GM04504 (cell line): ENCODE measurements at places on chromosomes 16 and 17.

DNA sequence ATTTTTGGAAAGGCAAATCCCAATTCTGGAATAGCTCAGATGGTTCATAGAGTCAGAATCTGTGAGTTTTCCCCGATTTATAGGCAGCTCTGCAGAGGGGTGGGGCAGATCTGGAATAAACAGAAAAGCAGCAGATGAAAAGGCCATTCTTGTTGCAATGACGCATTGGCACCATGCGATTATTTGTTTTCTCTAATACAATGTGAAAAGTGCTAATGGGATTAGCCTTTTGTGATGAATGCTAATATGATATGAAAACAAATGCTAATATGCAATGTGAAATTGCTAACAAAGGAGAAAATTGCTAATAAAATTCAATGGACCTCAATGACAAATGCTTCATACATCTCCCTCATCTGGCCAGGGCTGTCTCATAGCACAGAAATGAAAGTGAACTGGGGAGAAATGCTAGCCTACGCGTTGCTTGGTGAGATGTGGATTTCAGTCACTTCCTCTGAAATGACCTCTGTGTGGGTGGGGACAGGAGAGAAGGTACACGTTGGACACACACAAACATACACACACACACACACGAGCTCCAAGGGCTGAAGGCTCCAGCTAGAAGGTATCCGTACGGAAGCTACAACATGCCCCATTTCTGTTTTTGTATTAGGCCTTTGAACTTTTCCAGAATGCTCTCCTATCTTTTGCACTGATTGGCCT lies 394.5 kb downstream of the XYLT1 start:
- DNase-seq, result no peak

- no peak for DNase-seq
These were observed 12.4 kb downstream of the LUC7L3 start for GRCh38 chr17:50731575-50732460.

- DNase-seq, result no peak
These were observed 149.2 kb downstream of the MAF start for GRCh38 chr16:79451196-79451816.

DNA sequence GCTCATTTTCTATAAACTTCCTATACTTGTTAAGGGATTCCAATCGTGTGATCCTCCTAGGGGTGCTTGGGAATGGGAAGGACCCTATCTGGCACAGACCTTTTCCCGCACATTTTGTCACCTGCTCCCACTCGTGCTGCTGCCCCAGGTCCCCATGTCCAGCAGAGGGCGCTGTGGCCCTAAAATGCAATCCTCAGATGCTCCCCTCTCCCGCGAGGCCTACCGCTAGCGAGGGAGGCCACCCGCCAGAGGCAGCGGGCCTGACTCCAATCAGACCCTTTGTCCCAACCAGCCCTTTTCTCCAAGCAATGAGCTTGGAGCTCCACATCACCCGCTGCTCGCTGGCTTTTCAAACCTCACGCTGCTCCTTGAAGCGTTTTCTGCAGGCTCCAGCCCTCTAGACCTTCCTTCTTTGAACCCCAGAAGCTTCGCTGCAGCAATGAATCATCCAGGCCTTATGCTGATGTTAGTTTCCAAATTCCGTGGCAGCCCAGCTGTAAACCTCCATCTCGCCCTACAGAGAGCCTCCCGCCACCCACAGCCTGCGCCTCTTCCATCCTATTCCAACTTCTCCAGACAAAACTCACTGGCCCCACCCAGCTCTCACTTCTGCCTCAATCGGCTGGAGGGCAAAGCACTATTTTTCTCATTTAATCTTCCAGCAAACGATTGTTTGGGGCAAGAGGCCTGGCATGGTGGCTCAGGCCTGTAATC lies 23.6 kb upstream of the FZD2 start:
- peak; percentile 71 for DNase-seq

DNA sequence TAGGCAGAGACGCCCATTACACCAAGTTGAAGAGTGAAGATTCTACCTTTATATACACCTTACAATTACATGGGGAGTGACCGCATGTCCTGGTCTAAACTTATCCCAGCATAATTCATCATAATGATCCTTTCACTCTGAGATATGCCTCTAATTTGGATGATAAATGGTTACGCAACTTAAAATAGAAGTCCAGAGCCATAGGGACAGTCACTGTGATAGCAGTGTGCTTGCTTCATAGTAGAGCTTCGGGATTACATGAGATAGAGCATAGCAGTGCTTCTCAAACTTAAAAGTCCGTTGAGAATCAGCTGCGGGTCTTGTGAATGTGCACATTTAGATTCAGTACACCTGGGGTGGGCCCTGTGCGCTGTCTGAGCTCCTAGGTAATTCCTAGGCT lies 16.9 kb downstream of the USP10 start:
- DNase-seq, result no peak

DNA sequence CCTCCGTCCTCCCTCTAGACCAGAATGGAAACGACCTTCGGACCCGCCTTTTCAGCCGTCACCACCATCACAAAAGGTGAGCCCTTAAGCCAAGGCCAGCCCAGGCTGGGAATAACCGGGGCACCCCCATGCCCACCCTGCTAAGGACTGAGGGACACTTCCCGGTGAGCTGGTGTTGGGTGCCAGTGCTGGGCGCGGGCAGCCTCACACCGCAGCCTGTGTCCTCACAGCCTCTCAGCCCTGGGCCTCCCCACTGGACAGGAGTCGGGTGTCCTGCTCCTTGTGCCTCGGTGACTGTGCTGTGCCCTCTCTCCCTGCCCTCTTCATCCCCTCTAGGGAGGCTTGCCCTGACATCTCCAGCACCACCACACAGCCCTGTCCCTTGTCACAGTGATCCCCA lies 10.3 kb downstream of the TRAF7 start:
- no peak for DNase-seq

DNA sequence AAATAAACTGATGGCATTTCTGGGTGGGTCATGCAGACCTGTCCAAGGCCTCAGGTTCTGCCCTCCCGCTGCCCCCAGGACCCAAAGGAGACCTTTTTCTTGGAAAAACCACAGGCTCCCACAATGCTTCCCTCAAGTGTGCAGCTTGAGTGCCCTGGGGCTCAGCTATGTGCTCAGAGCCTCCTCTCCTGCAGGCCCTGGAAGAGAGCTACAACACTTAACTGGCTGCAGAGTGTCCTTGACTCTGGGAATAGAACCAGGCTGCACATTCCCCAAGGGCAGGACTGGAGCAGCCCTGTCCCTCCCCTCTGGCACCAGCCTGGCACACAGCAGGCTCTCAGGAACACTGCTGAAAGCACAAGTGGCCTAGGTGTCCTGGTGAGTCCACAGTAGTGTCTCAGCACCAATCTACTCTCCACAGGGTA lies 4.8 kb upstream of the SREBF1 start:
- DNase-seq, result no peak

DNA sequence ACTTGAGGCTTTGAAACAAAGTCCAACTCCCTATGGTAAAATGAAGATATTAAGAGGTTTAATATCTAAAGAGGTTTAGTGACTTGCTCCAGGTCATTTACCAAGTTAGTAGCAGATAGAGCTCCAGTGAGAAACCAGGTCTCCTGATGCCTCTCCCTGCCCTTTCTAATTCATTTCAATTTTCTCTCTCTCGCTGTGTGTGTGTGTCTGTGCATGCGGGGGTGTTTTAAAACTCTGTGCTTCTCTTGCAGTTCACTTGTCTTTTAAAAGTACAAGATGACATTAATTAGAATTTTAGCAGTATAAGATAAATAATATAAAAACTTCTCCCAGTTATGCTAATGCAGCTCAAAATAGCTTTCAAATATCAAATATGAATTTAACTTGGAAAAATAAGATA lies 8.2 kb upstream of the ZP2 start:
- no peak for DNase-seq

- no peak for DNase-seq
These were observed 17.3 kb upstream of the LASP1NB start for GRCh38 chr17:38907930-38908675.

DNA sequence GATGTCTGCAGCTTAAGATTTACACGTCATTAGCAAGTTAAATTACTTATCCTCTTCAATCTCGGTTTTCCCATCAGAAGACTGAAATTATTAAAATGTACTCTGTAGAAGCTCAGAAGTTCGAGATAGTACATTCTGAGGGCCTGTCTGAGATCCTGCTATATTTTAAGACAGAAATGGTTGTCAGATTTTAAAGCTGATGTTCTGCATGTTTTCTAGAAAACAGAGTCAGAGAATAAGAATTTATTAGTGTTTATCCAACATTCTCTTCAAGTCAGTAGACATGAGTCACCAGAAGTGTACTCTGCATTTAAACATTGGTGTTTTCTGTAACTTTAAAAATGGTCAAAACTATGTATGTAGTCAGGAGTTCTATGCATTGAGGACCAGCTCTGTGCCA lies 155.2 kb upstream of the MYOCD start:
- DNase-seq, result no peak

GRCh38 chr16:85554889-85555718 lies 58.0 kb upstream of the GSE1 start:
- DNase-seq, result no peak

DNA sequence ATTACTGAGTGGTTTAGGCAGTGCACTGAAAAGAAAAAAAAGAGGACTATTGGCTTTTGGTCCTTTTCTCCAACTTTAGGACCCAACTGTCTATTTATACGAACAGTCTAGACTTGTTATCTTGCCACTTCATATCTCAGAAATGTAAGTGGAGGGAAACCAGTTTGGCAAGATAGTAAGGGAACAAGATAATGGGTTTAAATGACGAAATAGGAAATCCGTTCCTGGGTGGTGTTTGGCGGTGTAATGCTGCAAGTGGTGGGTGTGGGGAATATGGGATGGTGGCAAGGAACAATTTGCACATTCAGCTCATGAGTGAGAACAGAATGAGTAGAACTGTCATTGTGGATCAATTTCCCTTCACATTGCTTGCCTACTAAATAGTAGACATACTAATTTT lies 44.7 kb downstream of the GRB7 start:
- DNase-seq, result no peak

DNA sequence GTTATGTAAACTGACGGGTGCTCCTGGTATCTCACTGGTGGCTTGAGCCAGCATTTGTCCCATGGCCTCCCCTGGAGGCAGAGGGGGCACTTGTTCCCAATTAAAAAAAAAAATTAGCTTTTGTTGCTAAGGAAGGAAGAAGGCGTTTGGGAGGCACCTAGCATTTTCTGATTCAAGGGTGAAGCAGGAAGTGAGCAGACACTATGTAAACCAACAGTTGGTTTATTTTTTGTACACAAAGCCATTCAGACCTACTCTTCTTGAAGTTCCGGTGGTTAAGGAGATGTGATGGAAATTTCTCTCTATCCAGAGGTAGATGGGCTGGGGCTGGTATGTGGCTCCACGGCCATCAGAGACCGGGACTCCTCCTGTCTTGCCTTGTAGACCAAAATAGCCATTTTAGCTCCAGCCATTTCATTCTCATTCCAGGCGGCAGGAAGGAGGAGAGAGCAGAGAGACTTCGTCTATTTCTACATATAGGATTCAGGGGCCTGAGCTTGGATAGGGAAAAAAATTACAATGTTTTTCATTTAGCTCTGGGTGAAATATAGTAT lies 103.0 kb downstream of the SNX29 start:
- DNase-seq, result no peak

GRCh38 chr17:29107933-29108822 lies 65.2 kb downstream of the PIPOX start:
- no peak for DNase-seq

- DNase-seq, result no peak
These were observed 99.7 kb downstream of the CBLN1 start for GRCh38 chr16:49181791-49182518.

- DNase-seq, result no peak
These were observed 7.9 kb downstream of the PLD6 start for GRCh38 chr17:17198281-17198680.

DNA sequence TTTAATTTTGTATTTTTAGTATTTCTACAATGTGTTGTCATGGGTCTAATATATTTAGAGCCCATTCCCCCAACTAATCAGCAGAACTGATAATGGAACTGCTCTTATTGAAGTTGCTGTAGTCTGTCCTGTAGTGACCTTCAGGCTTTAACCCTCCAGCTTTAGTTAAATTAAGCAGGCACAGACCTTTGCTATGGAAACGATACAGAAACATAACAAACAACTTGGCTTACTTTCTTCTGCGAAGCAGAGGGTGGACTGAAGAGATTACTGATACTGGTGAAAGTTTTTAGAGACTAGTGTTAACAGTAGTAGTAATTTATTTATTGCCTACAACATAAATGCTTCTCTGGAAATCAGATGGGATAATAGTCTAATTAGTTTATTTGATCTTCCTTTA lies 61.4 kb downstream of the NFATC3 start:
- no peak for DNase-seq

DNA sequence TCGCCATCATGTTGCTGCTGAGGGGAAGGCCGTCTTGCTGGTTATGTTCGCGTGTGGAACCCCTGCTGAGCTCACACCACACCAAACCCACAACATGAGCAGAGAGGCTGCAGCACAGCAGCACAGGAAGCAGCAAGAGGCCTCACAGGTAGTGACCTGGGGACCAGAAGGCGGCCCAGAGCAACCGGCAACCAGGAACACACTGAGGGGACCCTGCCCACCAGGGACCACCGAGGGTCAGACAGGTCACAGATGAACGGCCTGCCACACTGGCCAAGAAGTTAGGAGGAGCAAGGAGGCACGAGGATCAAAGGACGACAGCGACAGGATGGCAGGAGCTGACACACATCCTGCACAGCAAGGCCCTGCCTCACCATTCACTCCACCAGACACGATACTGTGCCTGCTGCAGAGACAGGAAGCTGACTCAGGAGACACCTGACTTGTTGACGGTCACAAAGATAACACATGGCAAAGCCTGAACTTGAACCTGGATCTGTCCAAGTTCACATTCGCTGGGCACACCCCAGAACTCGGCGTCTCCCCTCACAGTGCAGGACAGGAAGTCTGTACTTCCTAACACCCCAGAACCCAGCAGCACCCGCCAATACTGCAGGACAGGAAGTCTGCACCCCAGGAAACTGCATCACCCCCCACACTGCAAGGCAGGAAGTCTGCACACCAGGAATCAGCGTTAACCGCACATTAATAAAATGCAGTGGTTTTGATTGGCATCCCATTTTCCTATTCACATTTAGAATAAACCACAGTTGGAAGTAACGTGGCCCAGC lies 98.5 kb downstream of the ZNF778 start:
- DNase-seq, result peak; percentile 70
